ENCODE measurements at places on chromosomes 3 and 15. TPM values are rescaled to one million over a fixed set of nuclear protein-coding genes. Genes with fewer than 3 reads are reported as not detected.

DNA sequence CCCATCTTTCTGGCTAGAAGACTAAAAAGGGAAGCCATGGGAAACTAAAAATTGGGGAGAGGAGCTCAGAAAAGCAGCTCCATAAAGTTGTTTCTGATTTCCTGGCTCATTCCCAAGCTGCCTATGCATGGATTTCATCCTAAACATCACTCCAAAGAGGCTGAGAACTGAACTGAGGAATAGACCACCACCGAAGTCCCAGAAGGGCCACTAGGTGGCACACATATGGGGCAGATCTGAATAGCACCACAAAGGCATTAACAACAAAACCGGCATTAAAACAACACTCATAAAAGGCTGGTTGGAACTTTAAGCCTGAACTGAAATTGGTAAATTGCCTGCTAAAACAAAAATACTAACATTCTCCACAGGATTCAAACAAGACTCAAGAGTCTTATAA, 106.3 kb downstream of the PLD1 start:
- DNase-seq = peak; percentile 56

DNA sequence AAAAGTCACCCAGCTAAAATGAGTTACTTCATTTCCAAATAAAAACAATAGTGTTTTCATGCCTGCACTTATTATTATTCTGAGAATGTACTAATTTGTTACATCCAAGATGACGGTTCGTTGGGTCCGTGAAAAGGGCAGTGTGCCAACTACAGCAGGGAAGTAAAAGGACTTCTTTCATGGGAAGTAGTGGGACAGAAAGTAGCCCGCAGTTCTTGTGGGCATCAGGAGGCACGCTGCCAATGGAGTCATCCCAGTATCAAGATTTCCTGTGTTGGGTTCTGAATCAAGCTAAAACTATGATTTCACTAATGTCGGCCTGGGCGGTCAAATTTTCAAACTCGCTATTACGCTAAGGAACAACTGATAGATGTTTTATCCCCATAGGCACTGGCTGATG, 254.5 kb upstream of the SOX2 start:
- no peak for DNase-seq

RFTN1 gene
- 26.7 TPM for total RNA-seq

PSTPIP1 gene
- total RNA-seq = 0.77 TPM

GRCh38 chr15:83871808-83872559, 218.1 kb downstream of the ADAMTSL3 start:
- DNase-seq = peak; percentile 86

VGLL3 gene
- 53.7 TPM for total RNA-seq

DNA sequence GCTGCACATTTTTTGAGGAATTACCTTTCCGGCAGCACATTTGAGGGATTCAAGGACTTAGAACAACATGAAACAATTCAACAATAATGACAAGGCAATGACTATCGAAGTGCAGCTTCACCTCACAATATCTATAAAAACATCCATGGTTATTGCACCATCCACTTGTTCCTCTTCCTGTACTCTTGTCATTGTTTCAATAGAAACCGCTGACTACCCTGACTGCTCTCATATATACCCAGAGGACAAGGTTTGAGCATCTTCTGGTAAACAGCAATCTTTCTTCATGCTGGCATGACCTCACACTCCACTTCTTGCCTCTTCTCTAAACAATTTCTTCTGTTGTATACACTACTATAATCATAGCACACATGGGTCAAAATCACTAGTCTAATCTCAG, 864.9 kb downstream of the FHIT start:
- no peak for DNase-seq

GRCh38 chr3:13013151-13013561, 60.1 kb downstream of the IQSEC1 start:
- DNase-seq = no peak

DNA sequence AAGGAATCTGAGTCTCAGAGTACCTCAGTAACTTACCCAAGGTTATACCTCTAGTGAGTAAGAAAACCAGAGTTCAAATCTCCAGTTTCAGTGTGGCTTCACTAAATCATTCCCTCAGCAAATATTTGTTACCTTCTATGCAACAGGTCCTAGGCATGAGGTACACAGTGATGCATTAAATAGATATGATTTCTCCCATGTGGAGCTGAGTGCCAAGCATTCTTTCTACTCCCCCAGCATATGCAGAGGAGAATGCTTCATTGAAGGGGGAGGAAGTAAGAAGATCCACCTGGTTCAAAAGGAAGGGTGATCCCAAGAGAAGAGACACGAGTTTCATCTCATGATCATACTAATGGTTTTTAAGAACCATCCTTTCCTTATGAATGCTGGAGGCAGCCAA, 6.8 kb upstream of the MTHFS start:
- peak; percentile 14 for DNase-seq

U2SURP gene
- total RNA-seq = 39.1 TPM

DNA sequence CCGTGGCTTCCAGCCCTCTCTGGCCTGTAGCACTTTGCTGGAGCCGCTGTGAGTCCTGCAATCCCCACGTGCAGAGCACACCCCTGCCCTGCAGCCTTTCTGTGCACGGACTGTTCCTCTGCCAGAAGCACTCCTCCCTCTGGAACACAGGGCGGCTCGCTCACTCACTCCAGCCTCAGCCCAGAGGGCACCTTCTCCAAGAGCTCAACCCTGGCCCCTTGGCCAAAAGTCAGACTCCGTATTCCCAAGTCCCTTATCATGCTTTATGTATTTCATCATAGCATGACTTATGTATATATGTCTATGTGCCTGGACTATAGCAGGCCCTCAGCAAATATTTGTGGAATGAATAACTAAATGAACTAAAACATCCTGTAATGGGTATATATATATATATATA, 63.2 kb downstream of the ASB7 start:
- peak; percentile 67 for DNase-seq

VEPH1 gene
- total RNA-seq = 34.7 TPM

GRCh38 chr15:49242820-49243219, 72.8 kb downstream of the GALK2 start:
- peak; percentile 98 for DNase-seq

SERPINI2 gene
- total RNA-seq = not detected

DNA sequence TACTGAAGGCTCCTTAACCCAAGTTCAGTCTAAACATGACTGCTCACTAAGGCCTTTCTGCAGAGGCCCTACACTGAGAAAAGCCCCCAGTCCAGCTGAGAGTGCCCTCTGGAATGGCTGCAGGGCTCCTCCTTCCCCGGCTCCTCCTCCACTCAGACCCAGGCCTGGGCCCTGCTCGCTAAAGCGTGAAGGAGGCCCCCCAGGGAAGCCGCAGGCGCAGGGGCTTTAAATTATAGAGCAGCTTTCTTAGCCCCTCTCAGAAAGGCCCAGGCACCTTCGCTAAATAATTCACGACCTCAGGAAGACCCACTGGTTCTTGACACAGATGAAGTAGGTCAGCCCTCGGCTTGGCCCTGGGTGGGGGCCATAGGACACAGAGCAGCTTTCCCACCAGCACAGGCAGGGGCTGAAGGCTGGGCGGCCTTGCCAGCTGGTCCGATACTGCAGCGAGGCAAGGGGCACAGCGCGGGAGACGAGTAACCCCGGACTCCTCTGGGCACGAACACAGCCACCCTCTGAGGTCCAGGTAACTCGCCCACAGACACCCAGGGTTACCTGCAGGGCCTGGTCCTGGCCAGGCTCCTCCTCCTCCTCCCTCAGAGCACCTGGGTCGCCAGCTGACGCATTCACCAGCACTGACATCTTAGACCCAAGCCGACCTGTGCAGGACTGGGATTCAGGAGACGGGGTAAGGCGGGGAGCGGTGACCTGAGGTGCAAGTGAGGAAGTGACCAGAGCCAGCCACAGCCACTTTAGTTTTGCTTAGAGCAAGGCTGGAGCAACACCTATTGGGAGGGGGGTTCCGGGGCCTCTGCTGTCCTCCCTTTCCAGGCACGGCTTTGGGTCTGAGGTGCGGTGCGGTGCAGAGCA, 36.9 kb downstream of the RBPMS2 start:
- no peak for DNase-seq

SLC22A13 gene
- 0.33 TPM for total RNA-seq

DNA sequence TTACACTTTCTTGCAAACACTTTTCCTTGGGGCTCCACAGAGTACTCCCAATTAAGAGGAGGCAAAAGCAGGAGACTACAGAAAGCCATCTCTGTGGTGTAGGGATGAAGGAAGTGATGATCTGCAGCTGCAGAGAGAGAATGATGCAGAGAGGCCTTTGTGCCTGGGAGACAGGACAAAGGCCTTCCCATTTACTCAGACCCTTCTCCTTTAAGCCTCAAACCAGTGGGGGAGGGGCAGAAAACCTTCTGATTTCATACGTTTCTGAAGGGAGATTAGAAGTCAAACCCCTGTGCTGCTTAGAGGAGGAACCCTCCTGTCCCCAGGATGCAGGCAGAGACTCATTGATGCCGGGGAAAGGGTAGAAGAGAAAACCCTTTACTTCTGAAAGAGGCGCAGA, 130.8 kb downstream of the NEO1 start:
- DNase-seq = no peak

DNA sequence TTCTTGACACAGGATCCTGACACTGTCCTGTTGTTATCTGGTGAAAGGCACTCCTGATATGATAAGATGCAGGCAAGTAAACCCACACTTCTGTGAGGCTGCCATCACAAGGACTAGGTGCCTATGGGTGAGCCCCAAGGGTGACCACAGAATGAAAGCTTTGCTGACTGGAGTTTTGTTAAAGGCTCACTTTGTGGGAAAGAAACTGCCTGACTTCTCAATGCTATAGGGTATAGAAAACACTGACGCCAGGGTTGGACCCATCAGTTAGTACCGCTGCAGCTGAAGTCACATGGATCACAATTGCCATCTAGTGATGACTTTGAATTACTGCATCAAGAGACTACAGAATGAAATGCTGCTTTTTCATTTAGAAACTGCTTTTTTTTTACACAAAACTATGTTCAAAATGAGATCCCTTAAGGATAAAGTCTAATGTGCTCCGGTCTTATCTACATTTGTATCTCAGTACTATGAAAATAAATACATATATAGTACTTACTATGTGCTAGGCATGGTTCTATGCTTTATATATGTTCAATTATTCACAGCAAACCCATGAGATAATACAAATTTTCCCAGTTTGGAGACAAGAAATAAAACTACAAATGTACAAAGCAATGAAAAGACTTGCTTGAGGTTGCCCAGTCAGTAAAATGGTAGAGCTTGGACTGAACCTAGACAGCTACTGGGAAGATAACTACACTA, 64.2 kb upstream of the CMSS1 start:
- DNase-seq = peak; percentile 91
